ENCODE measurements at places on chromosomes 7 and 10.

GRCh38 chr10:71079761-71080380 lies 132.5 kb upstream of the UNC5B start:
- DNase-seq, result no peak

- DNase-seq, result no peak
Measured at GRCh38 chr10:51001587-51001986, 72.7 kb upstream of the PRKG1 start.

- no peak for DNase-seq
Measured at GRCh38 chr7:17689361-17689902, 250.9 kb downstream of the SNX13 start.

DNA sequence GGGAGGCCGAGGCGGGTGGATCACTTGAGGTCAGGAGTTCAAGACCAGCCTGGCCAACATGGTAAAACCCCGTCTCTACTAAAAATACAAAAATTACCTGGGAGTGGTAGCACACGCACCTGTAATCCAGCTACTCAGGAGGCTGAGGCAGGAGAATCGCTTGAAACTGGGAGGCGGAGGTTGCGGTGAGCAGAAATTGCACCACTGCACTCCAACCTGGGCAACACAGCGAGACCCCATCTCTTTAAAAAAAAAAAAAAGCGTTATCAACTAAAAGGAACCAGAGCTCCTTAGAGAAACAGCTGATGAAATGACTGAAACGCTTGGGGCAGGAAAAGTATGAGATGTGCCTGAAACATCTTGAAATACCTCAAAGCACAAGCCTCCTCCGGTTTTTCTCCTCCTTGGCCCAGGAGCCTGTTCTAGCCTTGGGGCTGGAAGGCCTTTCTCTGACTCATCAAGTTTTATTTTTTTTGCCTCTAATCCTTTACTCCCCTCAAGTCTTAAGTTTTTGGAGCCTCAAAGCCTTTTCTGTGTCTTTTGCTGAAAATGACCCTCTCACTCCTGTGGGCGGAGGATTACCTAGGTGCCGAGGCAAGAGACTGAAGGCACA lies 2.6 kb upstream of the METTL27 start:
- no peak for DNase-seq

- no peak for DNase-seq
Measured at GRCh38 chr7:41942468-41943093, 239.7 kb upstream of the INHBA start.

DNA sequence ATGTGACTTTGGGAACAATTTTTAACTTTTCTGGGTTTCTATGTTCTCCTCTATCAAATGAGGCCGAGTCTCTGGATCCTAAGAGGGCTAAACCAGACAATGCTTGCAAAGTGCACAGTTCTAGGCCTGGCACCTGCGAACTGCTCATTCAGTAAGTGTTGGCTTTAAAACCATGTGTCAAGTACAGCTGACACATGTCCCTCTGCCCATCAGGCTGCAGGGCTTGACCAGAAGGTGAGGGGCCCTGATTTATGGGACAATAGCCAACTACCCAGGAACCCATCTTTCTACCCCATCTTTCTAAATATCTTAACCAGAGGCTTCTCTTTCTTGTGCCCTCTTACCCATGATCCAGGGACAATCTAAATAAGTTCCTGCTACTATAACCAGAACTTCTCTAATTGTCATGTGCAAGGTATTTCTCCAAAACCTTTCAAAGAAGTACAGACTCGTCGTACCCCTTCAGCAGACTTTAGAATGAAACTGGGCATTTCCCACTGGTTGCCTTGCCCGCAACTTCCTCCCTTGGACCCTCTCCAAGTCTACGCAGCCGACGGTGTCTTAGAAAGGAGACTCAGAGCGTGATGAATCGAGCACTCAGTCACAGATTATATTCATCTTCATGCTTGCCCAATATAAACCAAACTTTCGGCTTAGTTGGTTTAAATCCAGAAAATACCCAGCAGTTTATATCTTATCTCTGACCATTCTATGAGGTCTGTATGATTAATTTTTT lies 69.8 kb upstream of the STEAP1B start:
- DNase-seq, result no peak

DNA sequence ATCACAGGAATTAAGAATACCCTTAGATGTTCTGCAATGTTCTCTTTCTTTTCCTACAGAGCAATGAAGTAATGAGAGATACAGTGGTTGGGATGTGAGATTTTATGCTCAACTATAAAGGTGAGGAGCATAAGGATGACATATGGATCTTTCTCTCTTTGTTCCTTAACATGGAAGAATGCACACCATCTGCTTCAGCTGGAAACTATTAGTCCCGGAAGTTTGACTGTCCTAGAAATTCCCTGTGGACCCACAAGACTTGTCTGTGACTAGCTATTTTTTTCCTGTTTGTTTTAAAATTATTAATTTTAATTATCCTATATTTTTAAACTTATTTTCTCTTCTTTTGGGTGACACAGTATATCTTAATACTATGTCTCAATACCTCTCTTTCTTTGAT lies 80.2 kb downstream of the DKK1 start:
- DNase-seq, result no peak
